IPS DF 6.9 (cell line): ENCODE measurements at places on chromosomes 11 and 22.

- no peak for DNase-seq
Measured at GRCh38 chr11:3164552-3165151, 458 bp downstream of the OSBPL5 start.

GRCh38 chr11:69002110-69002569 is 10.9 kb downstream of the MRGPRF start:
- DNase-seq, result no peak

DNA sequence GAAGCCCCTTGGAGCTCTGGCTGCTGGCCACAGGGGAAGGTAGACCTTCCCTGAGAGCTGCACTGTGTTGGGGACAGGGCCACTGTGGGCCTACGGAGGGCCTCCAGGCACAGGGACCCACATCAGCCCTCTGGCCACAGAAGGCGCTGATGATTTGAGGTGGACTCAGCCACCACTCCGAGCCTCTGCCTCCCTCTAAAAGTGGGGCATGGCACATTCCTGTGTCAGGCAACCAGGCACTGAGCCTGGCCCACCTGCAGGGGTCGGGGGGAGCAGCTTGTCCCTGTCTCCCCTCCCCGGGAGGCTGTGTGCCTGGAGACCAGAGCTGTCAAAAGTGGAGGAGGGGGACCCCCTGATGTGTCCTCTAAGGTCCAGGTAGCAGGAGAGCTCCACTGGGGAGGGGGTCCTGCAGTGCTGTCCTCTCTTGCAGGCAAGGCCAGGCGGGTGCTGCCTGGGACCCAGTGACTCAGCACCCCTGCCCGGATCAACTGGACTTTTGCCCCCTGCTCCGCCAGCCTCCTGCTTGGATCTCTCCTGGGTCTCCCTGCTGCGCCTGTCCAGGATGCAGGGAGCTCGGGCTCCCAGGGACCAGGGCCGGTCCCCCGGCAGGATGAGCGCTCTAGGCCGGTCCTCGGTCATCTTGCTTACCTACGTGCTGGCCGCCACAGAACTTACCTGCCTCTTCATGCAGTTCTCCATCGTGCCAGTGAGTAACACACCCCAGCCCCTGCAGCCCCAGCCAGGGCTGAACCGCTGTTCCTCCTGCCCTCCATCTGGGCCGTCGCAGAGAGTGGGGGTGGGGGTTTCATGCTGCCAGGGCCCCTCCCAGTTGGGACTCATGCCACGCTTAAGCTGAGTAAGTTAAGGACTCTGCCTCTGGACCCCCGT is 17.5 kb upstream of the CDKN1C start:
- no peak for DNase-seq

DNA sequence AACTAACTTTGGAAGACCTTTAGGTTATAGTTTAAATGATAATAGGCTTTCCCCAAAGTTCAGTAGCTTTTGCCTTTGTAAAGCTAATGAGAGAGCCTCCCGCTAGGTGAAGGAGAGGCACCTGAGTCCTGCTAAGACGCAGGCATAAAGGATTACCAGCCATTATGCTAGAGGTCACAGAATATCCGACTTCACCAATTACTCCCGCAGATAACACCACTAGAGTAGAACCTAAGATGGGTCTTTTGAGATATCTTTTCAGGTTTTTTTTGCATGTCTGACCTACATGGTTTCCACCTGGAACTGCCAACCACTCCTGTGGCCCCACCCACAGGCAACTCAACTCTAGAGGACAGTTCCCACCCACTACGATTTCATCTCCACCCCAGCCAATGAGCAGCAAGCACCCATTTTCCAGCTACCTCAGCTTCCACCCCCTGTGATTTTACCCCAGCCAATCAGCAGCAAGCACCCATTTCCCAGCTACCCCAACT is 314.3 kb downstream of the BRD1 start:
- no peak for DNase-seq

- DNase-seq, result no peak
Measured at GRCh38 chr11:134571301-134571700, 159.3 kb upstream of the B3GAT1 start.

DNA sequence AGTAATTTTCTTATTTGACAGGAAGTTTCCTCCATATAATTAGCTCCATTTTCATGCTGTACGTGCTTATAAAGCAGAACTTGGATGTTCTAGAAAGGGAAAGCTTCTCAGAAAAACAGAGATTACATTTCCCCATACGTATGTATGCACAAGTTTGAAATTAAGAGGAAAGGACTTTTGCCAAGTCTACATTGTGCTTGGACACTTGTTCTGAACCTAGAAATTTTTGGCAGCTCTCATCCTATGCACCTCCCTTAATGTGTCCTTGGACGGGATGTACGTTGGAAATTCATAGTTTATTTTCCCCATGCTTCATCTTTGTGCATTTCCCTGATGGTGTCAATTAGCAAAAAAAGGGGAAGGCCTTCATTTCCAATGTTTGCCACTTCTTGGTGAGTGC is 322.7 kb downstream of the BLID start:
- DNase-seq, result no peak

DNA sequence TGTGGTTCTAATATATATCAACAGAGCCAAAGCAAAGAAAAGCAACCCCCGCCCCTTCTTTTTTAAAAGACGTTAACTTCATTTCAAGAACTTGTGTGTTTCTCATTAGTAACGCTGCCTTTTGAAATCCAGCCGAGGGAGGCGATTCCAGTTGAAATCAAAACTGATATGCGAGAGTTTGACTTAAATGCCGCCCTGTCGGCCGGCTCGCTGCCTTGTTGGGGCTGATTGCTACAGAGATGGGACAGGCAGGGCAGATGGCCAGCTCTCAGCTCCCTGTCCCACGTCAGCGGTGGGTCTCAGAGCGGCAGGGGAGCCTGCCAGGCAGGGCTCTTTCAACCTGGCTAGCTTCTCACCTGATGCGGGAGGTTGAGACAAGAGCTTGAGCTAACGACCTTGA is 51.9 kb upstream of the ALX4 start:
- no peak for DNase-seq

- no peak for DNase-seq
Measured at GRCh38 chr11:23924226-23924625, 572.6 kb upstream of the LUZP2 start.

DNA sequence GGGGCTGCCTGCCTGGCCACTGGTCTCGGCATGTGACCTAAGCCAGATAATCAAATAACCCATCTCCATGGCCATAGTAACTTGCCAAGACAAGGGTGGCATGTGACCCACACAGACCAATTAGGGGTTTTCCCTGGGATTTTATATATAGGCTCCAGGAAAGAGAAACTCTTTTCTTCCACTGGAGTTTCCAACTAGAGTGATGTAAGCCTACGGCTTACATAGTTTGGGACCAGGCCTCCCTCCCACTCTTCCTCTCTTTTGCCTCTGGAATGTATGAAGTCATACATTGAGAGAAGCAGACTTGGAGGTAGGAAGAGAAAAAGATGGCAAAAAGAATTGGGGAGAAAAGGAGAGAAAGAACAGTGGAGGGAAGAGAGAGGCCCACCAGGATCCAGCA is 84.6 kb upstream of the LDLRAD3 start:
- no peak for DNase-seq

- no peak for DNase-seq
Measured at GRCh38 chr11:115539844-115540243, 35.6 kb upstream of the CADM1 start.

DNA sequence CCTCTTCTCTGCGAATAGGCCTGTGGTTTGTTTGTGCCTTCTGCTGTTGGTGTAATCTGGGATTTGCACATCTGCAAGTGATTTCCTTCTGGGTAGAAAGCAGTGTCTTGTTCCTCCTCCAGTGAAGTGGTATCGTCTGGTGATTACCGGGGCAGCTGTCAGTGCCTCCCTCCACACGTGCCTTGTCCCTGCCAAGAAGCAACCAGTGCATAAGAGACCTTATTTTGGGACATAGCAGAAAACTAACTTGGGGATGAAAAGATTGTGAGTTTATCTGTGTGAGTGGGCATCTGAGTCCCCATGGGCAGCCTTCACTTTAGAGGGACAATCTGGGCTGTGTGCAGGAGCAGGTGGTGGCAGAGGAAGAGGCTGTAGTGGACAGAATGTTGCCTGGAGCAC is 71.5 kb upstream of the SORL1-AS1 start:
- DNase-seq, result no peak

DNA sequence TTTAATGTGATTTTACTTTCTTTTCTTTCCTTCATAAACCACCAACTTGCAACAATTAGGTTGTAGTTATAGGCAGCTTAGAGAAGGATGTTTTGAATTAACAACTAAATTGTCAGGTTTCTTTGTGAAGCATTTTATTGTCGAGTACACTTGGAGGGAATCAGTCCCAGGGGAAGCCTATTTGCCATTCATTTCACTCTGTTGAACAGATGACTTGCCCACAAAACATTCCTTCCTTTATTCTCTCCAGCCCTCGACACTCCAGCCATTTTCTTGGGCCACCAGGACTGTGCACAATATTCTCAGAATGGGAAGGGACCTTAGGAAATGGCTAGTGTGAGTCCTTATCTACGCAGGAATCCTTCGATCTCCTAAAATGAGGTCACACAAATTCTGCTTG is 620.6 kb downstream of the SOX6 start:
- DNase-seq, result no peak

- DNase-seq, result no peak
Measured at GRCh38 chr22:23067023-23067650, 3.2 kb upstream of the GNAZ start.

DNA sequence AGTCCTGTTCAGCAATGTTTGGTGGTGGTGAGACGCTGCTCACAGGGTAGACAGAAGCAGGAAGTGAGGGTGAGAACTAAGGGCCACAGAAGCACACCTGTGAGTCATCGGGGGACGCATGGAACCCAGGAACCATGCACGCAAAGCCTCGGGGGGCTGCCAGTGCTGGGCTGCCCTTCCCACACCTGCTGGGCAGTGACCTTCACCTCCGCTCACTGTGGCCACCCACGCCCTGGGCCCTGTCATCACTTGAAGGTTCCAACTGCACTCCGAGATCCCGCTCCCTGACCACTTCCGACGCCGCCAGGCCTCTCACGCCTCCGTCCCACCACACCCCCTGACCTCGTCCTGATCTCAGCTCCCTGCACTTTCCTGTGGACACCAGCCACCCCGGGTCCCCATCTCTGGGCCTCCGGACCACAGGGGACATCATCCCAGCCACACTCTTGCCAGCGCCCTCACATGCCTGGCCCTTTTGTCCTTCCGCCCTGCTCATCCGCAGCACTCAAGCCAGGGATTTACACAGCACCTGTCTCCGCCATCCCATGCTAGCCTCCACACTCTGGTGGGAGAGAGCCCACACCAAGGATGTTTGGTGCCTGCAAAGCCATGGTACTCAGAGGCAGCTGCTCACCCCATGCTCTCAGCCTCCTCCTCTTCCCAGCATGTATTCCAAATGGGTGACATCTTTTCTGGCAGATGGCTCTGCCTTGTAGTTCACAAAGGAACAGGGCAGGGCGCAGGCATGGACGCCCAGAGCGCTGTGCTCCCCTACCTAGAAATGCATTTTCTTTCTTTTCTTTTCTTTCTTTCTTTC is 23.1 kb upstream of the ATXN10 start:
- no peak for DNase-seq

GRCh38 chr11:21545699-21546098 is 647.2 kb upstream of the ANO5 start:
- no peak for DNase-seq

DNA sequence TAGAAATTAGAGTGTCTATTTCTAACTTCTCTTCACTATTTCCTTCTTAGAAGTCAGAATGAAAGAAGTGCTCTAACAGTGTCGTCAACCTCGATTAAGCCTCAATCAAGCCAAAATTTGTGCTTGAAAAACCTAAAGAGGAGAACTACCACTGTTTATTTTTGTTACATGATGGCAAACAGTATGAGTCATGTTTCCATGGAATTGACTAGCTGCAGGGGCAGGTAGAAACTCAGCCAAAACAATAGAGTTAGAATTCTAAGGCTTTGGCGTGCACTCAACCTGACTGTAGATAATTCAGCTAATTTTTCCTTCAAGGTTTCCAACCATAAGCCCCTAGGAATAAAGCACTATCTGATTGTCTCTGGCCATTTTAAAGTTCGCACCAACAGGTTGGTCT is 415.9 kb downstream of the ETS1 start:
- no peak for DNase-seq

GRCh38 chr11:98862169-98862568 is 158.6 kb upstream of the CNTN5 start:
- DNase-seq, result no peak

DNA sequence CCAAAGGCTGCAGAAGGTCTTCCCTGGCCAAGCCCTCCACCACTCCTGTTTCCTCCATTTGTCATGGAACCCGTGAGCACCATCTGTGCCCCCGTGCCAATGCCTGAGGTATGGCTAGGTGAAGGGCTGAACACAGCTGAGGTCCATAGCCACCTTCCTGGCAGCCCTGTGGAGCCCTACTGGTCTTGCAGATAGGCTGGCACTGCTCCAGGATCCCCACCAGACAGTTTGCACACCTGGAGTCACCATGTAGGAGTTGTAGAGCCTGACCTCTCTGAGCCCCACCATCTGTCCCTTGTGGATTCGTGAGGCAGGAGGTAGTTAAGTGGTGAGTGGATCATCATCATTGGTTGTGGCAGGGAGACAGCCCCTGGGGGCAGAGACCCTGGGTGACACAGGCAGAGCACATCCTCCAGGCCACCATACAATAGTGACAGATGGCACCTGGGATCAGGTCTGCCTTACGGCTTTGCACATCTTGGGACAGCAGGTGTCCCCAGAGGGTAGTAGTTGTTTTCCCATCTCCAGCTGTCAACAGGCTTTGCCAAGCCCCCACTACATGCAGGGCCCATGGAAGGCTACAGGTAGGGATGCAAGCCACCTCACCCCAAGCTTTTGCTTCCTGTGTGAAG is 52.5 kb upstream of the SUSD2 start:
- DNase-seq, result no peak

DNA sequence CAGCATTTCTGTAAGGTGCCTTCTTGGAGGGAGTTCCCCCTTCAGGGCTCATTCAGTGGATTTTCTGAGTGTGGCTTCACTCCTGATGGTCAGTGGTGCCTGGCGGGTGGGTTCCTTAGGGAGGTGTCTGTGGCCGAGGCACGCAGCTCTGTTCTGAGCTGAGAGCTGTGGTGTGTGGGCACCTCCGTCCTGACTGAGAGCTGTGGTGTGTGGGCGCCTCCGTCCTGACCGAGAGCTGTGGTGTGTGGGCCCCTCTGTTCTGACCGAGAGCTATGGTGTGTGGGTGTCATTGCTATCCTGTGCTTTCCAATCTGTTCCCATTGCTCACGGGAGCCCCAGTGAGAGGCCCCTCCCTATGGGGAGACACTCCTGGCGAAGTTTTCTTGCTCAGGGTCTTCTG is 39.8 kb downstream of the MUC6 start:
- no peak for DNase-seq

- DNase-seq, result no peak
Measured at GRCh38 chr11:112652786-112653390, 308.3 kb upstream of the NCAM1 start.

DNA sequence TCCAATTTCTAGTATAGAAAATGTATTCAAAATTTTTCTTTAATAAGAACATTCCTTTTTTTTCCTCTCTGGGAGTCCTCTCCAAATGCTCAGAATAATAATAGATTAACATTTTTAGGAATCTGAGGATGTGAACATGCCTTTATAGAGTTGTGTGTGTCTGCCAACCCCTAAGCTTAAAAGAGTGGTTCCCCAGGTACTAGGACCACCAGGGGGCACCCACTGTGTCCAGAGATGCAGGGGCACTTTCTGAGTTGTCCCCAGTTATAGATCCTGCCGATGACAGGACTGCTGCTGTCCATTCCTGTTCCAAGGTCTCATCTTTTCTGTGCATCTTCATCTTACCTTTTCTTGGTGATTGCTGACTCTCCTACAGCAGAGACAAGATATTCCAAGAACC is 27.0 kb upstream of the MICAL2 start:
- no peak for DNase-seq
